ENCODE measurements at places on chromosomes 13 and 19.

DNA sequence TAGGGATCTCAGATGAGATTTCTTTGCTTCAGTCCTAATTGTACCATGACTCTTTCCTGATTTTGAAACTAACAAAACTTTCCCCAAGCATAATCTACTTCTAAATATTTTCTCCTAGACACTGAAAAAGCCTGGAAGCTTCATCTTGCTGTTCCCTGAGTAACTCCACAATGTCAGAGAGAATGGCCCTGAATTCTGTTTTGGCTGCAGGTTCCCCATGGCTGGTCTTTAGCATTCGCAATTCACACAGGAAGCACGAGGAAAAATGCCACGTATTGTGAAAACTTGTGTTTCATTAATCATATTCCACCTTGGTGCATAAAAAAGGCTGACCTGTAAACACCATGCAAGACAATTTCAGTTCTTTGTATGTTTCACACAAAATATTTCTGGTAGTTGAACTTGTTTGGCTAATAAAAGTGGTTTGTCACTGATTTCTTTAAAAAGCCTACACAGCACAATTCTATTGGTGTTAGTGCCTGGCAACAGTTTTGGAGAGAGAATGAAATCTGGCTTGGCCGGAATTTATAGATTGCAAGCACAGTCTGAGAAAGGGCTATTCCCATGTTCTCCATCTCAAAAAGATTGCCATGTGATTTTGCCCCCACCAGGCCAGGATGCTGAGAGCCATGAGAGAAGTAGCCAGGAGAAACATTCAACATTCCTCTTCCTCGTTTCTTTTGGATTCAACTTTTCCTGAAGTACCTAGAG lies 367.1 kb downstream of the NDFIP2 start:
- no peak for DNase-seq

GRCh38 chr19:5821521-5822180 lies 16.8 kb downstream of the NRTN start:
- no peak for DNase-seq

GRCh38 chr19:30453743-30454142 lies 81.6 kb downstream of the ZNF536 start:
- no peak for DNase-seq

DNA sequence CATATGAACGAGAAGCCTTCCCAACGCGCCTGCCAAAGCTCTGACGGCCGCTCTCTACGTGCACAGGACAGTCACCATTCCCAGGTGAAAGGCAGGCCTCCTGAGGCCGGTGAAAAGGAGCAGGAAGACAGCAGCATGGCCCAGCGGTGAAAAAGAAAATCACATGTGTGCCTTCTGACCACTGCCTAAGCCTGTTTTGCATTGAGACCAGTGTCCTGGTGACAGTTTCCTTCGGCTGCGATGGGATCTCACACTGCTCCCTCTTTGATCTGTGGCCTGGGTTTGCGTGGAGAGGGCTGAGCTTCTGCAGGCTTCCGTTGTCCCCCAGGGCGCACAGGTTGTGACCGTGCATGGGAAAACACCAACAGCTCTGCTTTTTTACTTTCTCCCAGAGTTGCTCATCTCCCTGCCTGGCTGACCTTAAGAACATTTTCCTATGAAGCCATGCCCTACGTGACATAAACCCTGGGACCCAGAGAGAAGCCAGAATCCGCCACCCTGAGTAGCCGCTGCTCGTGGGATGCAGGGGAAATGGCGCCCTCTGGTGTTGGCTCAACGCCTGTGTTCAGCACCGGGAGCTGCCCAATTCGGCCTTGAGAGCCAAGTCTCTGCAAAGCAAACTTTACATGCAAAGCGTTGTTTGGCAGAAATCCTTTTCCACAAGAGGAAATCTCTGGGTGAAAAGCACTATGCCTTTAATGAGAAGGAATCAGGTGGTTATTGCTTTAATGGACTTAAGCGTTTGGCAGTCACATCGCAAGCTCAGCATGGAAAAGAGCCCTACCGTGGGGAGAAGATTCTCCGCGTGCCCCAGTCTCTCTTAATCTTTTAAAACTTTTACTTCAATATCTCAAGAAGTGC lies 112.2 kb upstream of the GPR12 start:
- peak; percentile 50 for DNase-seq

- no peak for DNase-seq
These were observed 3.5 kb upstream of the SLC27A5 start for GRCh38 chr19:58515259-58515658.

GRCh38 chr13:61013796-61014195 lies 401.9 kb downstream of the PCDH20 start:
- DNase-seq = no peak

- DNase-seq = no peak
These were observed 741.2 kb upstream of the PCDH9 start for GRCh38 chr13:67971291-67971690.

- DNase-seq = no peak
These were observed 6.3 kb downstream of the ZNF71 start for GRCh38 chr19:56601375-56601774.

DNA sequence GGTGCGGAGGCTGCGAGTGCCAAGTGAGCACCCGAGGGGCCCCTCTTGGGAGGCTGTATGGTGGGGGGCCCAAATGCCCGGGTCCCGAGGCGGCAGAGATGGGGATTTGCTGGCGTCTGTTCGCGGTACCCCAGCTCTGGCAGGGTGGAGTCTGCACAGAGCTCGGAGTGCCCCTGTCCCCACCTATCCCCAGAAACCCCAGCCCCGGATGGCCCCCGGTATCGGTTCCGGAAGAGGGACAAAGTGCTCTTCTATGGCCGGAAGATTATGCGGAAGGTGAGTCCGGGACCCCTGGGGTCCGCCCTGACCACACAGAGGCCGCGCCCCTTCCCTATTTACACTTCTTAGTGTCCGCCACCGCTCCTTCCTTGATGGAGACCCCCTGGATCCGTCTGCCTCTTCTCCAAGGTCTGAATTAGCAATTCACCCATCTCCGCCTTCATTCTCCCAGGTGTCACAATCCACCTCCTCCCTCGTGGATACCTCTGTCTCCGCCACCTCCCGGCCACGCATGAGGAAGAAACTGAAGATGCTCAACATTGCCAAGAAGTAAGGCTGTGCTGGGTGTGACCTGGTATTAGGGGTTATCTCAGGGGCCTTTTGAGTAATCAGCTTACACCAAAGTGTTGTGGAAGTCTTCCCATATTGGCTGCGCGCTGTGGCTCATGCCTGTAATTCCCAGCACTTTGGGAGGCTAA lies 630 bp downstream of the PNPLA6 start:
- no peak for DNase-seq

- peak; percentile 56 for DNase-seq
These were observed 33.9 kb downstream of the CCNE1 start for GRCh38 chr19:29845574-29846176.

DNA sequence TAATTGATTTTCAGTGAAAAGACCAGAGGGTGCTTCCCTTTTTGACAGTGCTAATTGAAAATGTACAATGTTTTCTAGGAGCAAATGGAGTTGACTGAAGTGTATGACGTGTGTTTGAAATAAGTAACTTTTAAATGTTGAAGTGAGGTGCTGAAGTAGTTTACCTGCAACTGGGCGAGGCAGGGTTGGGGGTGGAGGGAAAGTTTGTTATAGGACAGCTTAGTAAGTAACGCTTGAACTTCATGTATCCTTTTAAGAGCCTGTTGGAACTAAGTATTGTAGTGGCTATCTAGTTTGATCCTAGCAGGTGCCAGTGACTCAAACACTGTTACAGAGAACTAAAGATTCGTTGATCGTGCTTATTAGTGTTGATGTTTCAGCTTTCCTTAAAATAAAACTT lies 5.9 kb downstream of the SLAIN1 start:
- DNase-seq = no peak

- DNase-seq = peak; percentile 63
These were observed 182.7 kb upstream of the TSC22D1 start for GRCh38 chr13:44758630-44759383.

DNA sequence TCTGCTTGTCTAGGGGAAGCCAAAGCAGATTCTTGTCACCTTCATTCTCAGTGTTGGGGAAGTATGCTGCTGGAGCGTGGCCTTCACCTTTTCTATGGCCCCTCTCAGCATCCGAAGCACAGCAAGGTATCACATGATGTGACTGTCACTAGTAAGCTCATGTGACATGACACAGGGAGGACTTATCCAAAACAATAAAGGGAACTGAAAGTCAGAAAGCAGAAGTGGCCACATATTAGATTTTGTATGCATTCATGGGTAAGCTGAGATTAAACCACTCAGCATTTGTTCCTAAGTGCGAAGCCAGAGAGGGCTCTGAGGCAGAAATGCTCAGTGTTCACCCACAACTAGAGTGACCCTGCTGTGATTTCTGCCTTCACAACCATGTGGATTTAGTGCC lies 72.8 kb upstream of the PCDH8 start:
- peak; percentile 75 for DNase-seq

GRCh38 chr13:105290596-105290995 lies 1244.9 kb downstream of the EFNB2 start:
- DNase-seq = no peak

- no peak for DNase-seq
These were observed 19.0 kb upstream of the ATP8A2 start for GRCh38 chr13:25352806-25353205.

DNA sequence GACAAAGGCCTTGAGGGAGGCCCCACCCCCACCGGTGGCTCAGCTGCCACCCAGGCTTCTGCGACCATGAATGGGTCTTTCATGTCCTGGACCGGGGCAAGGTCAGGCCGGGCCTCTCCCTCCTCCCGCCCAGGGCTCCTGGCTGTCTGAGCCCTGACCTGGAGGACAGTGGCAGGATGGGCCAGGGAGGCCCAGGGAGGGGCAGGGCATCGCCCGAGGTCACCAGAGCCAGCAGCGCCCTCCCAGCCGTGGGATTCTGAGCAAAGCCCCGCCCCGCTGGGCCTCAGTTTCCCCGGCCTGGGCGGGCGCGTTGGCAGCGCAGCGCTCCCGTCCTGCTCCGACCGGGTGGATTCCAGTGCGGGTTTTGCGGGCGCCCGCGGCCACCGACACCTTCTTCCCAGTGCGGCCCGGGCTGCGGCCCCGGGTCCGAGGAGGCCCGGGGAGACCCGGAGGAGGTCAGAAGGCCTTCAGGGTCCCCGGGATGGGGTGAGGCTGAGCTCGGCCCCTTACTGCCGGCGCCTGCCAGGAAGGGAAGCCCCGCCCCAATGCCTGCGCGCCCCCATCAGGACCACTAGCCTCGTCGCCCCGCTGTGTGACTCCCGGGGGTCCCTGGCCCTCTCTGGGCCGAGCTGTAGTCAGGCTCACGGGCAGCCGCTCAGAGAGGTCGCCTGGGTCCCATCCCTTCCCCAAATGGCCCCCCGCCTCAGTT lies 24.6 kb upstream of the SEMA6B start:
- DNase-seq = no peak

DNA sequence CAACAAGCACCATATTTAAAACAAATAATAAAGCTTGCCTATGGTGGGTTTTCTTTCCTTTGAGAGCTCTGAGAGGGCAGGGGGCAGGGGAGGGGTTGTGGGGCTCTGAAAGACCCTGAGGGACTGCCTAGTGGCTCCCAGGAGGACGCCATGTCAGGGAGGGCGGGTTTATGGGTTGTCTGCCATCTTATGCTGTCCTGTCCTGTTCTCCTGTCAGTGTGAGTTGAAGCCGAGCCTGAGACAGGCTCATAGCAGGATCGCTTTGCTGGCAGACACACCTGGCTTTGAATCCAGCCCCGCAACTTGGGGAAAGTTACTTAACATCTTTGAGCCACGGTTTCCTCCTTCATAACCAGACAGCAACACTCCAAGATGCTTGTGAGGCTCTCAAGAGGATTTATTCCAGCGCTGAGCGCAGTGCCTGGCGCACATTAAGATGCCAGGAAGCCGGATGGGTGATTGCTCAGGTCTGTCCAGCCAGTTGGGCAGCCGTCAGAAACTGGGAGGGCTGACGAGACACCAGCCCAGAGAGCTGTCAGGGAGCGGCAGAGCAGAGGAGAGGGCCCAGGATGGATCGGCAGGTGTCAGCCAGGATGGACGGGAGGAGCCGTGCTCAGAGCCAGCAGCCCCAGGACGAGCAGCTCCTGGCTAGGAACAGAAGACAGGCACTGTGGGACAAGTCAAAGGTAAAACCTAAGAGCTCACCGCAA lies 36.8 kb upstream of the C1QTNF9 start:
- peak; percentile 35 for DNase-seq

- DNase-seq = no peak
These were observed 15.2 kb downstream of the THOP1 start for GRCh38 chr19:2800506-2800905.

- no peak for DNase-seq
These were observed 179.7 kb downstream of the ABCC4 start for GRCh38 chr13:95121516-95121915.

- no peak for DNase-seq
These were observed 244.5 kb downstream of the DNAJC15 start for GRCh38 chr13:43267916-43268315.

GRCh38 chr19:1090731-1091543 lies 4.2 kb downstream of the POLR2E start:
- no peak for DNase-seq

DNA sequence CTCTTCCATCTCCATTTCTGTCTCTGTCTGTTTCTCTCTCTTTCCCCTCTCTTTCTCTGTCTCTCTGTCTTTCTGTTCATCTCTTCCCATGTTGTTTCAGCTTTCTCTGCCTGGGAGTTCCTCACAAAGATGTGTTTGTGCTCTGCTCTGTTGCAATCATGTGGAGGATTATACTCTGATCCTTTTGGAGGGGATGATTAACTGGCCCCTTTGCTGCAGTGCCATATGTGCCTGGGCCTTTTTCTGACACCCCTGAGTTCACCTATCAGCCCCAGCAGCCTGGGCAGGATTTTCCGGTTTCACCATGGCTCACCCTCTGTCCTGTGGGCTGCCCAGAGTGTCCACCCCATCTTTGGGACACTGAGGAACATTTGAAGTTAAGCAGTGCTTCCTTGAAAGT lies 9.0 kb upstream of the TEX26 start:
- no peak for DNase-seq

DNA sequence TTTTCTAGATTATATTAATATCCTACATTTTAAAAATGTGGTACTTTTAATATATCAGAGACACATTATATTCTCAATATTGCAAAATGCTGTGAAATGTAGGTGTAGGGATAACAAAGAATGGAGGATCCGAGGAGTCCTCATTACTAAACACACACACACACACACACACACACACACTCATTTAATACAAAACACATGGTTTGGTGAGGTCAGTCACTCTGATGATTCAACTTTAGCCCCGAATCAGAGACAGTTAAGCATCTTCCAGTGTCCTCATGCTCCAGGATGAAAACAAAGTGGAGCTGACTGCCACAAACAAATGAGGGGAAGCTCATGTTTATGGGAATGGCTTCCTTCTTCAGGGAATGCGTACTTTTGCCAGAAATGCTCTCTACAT lies 147.5 kb downstream of the CYSLTR2 start:
- no peak for DNase-seq

- no peak for DNase-seq
These were observed 17.6 kb downstream of the CLPTM1 start for GRCh38 chr19:44972802-44973201.

DNA sequence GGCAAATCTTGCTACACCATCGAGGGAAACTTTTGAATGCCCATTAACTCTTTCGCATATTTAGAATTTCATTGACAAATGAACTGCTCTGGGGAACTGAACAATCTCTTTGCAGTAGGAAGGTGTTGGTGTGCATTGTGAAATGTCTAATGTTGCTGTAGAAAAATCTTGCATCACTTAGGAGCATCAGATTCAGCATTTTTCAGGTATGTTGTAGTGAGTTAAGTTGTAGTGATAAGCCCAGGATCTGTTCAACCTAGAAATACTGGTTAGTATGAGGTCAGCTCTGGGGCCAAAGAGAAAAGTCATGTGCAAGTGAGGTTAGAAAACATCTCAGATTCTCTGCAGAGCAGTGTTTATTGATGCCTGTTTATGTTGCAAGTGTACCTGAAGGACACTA lies 4.1 kb downstream of the FRY start:
- no peak for DNase-seq
